Ureter (tissue), 1 donor: ENCODE measurements at places on chromosomes 5 and 9.

DNA sequence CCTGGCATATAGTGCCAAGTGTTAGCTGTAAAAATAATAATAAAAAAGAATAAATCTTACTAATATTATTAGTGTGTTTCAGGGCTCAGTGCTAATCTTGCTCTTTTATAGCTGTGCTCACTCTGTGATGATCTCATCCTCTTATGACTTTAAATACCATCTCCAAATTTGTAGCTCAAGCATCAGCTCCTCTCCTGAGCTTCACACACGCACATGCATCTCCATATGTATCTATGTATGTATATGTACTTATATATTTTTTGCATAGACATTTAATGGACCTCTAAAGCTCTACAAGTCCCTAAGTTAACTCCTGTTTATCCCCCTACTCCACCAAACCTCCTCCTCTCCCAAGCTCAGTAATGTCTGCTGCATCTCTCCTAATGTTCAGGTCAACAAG lies 170.8 kb upstream of the NR3C1 start:
- no peak for DNase-seq

DNA sequence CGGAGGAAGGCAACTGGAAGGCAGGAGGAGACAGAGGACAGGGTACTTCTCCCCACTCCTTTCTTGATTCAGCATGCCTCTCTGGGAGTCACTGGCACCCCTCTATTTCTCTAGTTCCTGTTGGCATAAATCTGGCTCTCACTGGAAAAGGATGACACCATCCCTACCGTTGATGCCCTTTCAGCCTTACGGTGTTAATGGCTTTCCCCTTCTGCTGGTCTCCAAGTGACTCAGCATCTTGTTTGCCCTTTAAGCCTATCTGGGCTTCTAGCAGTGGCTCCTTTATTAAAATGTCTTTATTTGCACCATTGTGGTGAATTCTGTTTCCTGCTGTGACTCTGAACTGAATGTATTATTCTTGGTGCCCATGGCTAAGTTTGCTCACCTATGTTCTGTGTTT lies 227.3 kb upstream of the GLRA1 start:
- no peak for DNase-seq

GRCh38 chr5:157273131-157273556 lies 7.2 kb downstream of the CYFIP2 start:
- DNase-seq: no peak

- no peak for DNase-seq
Observed at GRCh38 chr9:88747768-88748167, 212.8 kb downstream of the NXNL2 start.

DNA sequence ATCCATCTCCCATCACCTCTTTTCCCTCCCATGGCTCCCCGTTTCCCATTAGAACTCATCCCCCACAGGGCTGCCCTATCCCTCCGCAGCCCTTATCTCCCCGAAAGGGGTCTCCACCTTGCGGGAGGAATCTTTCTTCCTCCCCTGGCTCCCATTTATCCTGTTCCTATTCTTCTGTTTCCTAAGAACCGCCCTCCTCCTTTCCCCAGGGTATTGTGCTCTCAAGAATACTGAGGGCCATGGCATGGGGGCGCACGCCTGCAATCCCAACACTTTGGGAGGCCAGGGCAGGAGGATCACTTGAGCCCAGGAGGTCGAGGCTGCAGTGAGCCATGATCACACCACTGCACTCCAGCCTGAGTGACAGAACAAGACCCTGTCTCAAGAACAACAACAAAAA lies 665 bp downstream of the CD72 start:
- no peak for DNase-seq

DNA sequence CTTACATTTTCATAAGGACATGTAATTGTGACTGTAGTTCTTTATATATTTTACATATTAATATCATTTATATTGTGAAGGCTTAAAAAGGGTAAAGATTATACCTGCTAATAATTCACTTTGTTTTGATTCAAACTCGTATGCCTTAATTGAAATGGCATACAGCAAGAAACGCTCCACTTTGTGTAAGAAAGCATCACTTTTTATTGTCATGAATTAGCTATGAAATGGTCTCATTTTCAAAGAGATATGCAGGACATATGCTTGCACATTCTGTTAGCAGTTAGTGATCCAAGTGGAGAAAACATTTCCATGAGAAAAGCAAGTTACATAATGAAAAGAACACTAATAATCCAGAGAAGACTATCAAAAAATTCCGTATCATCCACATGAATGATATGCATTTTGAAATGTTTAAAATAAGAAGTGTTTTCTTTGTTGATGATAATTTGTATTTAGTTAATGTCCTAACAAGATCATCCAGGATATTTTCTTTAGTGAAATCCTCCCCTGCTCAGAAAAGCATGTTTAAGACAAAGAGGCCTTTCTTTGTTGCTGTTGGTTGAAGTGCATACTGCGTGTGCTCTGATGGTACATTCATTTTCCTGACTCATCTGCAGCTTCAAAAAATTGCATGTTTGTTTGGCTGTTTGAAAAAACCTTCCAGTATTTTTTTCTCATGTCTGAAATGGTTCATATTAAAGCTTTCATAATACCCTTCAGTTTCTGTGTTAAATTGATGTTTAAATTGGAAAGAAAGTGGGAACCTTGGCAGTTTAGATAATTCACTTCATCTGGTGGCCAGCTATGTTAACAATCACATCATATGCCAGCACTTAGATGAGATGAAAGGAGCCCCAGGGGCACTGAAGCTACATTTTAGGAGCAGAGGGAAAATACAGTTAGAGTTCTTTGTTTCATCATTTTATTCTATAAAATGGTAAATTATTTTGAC lies 242.2 kb downstream of the CSNK1G3 start:
- no peak for DNase-seq

- no peak for DNase-seq
Observed at GRCh38 chr5:126383776-126384175, 39.4 kb upstream of the GRAMD2B start.

DNA sequence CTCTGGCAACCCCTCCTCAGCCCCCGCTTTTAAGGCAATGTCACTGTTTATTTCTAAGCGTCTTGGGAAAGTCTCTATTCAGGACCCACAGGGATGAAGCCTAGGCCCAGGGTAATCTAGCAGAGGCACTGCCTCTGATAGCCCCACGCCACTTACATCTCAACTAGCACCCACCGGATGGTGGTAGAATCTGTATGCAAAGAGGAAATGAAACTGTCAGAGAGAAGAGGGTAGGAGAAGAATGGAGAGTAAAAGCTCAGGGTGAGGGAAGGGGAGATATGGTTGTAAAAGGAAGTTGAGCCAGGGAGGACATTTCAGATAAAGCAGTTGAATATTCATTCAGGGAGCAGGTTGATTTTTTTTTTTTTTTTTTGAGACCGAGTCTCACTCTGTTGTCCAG lies 3.0 kb downstream of the FRRS1L start:
- no peak for DNase-seq

DNA sequence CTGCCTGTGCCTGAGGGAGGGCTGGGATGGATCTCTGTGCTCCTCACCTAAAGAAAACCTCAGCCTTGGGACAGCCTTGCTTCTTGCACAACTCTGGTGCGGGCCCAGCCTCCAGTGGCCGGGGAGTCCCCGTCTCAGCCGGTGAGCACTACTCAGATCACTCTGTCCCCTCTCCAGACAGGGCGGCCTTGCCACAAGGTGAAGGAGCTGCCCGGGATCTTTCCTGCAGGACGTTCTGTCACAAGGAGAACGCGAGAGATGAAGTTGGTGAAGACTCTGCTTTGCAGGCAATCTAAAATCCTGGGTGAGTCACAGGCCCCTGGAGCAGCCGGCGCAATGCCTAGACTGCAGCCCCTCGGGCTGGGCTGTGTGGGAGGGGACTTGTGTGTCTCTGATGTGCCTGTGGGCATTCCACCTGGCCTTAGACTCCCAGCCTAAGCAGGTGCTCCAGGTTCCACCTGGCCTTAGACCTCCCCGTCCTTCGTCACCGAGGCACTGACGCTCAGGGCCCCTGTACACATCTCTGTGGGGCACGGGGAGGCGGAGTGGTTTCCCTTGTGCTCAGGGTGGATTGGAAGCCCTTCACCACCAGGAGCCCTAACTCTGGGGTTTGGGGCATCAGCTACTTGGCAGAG lies 15.2 kb upstream of the IRX4 start:
- DNase-seq: no peak

- no peak for DNase-seq
Observed at GRCh38 chr9:126248680-126249079, 77.9 kb upstream of the MVB12B start.
